ENCODE measurements at places on chromosomes 1 and 21.

DNA sequence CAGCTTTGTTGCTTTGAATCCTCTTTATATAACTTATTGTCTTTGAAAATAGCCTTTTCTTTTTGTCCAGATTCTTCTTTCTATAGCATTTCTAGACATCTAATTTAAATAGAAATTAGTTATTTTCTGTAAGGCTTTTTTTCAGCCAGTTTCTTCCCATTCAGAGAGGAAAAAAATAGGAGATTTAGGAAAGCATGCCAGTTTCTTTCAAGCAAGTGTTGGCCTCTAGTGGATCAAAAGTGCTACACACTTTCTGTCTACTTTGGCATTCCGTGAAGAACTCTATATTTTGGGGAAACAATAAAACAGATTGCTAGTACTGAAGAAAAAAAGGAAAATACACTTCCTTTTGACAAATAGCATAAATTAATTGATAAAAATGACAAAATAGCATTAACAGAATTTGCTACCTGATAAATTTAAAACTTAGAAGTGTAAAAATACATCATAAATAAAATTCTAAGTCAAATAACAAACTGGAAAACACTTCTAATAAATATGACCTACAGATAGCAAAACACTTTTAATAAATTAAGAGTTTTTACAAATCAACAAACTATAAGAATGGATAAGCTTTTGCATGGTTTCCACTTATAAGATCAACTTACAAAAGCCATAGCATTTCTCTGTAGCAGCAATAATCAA, 13.1 kb upstream of the EXO1 start:
- no peak for DNase-seq

- DNase-seq: no peak
Observed at GRCh38 chr1:228735871-228736586, 750 bp downstream of the RHOU start.

DNA sequence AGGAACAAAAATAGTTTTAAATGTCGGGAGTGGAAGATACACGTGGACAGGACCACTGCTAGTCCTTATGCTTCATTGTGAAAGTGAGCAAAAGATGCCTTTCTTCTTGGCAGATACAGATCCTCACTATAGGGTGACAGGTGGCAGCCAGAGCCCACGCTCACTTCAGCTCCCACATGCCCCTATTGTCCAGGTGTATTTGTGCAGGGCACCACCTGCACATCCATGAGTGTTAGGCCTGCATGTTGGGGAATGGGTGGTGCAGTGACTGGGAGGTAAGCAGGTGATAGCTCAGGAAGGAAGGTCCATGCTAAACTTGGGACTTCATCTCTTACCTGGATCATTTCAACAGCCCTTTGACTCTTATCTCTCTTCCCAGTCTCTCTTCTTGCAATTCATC, 27.4 kb downstream of the SLC5A9 start:
- DNase-seq: no peak

- DNase-seq: peak; percentile 21
Observed at GRCh38 chr1:220368352-220369265, 96.4 kb upstream of the RAB3GAP2 start.

DNA sequence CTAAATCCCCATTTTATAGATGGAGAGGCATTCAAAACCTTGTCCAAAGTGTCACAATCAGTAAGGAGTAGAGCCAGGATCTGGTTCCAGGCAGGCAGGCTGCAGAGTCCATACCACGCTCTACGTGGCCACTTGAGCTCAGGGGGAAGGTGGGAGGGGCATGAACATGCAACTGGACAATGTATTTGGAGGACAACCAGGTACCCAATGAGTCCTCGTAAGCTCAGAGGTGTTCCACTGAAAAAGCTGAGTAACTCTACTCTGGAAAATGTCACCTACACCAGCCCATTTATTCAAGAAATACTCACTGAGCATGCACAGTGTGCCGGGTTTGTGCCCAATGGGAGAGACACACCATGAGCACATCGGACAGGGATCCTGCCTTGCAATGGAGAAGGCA, 11.2 kb upstream of the GUCA2B start:
- DNase-seq: no peak

- no peak for DNase-seq
Observed at GRCh38 chr1:40847023-40847745, 15.0 kb downstream of the CITED4 start.

DNA sequence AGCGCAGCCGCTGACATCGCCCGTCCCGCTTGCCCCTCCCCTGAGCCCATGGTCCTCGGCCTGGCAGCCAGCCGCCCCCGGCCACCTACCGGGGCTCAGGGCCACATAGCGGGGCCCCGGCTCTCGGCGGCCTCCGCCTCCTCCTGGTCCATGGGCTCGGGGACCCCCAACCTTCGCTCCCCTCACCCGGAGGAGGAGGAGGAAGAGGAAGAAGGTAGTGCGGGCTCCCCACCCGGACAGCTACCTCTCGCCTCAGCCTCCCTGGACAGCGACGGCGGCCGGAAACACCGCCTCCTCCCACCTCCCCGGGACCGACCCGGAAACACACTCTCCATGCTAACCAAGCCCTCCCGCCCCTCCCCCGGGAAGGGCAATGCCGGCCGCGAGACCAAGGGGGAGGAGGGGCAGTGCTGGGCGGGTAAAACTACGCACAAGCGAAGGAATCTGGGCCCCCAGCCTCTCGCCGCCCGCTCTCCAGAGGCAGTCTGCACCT, at the start of gene KIAA0319L:
Gene KIAA0319L (minus strand): TSS at position 286 of the 493 bp plus-strand sequence. CDS start 2,912 bp downstream, outside the sequence.
- peak; percentile 91 for DNase-seq

DNA sequence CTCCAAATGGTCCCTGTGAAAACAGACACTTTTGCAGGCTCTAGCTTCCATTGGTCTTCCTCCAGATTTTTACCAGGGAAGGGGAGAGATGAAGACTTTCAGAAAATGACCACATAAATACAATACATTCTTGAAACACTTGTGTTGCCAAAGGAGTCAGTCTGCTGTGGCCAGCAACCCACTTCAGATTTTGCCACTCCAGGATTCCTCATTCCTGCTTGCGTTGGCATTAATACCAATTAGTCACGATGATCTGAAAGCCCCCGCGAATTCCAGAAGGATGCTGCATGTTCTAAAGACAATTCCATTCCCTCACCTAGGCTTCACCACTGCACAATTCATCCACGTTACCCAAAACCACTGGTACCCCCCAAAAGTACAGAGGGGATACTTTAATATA, 7.9 kb upstream of the BACE2 start:
- DNase-seq: no peak

GRCh38 chr1:9161963-9162362, 33.1 kb upstream of the GPR157 start:
- DNase-seq: no peak

DNA sequence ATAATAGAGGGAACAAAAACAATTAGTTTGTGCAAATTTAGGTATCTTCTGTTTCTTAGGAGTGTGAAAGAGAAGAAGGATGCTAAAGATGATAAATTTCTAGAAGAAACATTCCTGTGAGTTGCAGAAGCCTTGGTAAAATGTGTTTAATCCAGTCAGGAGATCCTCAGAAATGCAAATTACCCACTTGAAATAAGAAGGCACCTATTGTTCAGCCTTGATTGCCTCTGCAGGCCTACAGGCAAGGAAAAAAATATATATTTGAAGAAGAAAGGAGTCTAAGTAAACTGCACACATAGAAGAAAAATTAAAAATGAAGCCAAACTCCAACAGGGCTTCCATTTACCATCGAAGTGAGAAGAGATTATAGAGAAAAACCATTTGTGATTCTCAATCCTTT, 51.0 kb upstream of the LHX8 start:
- no peak for DNase-seq

DNA sequence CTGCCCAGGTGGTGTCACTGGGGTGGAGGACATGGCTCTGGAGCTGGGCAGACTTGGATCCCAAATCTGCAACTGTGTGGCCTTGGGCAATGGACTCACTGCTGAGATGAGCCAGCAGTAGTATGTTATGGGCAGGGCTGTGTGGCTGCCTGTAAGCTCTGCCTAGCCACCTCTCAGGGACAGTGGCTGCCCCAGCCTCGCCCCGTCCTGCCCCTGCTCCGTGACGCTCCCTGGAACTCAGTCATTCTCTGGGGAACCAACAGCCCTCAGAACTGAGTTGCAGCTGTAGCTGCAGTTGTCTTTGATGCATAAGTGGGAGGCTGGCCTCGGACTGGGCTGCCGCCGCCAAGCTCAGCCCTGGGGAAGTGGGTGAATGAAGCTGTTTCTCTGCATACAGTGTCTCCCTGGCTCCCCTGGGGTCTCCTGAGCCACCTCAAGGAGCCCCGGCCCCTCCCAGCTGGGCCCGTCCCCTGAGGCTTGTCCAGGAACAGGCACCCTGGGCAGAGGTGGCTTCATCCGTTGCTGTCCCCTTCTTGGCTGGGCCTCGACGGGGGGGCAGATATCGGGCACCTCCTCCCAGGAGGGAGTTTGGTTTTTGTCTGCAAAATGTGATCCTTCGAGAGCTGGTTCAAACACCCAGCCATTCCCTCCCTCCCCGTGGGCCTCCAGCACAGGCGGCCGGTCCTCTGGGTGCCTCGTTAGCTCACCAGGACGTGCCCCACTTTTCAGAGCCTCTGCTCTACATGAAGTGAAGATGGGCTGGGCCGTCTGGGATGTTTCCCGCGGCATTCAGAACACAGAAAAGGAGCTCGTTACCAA, 26.2 kb upstream of the PLCH2 start:
- peak; percentile 62 for DNase-seq

DNA sequence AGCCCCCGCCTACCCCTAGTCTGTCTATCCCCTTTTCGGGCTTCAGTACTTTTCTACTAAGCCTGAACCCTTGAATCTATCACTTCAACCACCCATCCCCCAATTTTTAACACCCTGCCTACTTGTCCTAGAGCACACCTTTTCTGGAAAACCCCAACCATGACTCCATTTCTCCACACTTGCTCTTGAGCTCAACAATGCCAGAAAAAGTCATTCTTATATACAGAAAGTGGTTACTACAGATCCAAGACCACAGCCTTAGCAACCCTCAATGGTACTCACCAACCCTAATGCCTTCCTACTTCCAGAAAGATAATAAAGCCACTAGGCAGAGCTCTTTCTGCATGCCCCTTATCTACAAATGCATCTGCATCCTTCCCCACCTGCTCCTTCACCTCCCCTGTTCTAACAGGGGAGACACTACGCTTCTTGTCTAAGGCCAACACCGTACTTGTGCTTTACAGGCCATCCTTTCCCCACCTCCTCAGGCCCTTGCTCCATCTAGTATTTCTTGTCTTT, 41.2 kb downstream of the DMAP1 start:
- no peak for DNase-seq

- no peak for DNase-seq
Observed at GRCh38 chr21:46187814-46188213, 3.6 kb upstream of the SPATC1L start.

GRCh38 chr1:67479146-67479891, 49.1 kb upstream of the SERBP1 start:
- DNase-seq: no peak

GRCh38 chr21:16504281-16504680, 774.5 kb downstream of the USP25 start:
- DNase-seq: no peak

GRCh38 chr1:14598498-14599182, at the start of gene KAZN:
TSS of gene KAZN (plus strand) at chr1:14598685.
- peak; percentile 48 for DNase-seq

GRCh38 chr1:93448292-93448982, 519 bp downstream of the FNBP1L start:
- DNase-seq: peak; percentile 53

DNA sequence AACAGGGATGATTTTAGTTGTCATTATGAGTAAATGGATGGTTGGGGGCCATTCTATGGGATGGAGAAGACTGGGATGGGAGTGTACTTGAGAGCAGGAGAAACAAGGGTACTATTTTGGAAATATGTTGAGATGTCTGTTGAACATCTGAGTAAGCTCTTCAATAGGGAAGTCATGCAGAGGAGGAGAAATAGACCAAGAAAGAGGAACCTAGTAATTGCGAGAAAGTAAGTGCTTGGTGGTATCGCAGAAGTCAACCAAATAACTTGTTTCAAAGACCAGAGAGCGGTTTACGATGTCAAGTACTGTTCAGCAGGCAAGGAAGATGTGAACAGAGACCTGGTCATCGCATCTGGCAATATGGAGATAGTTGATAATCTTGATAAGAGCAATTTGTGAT, 22.4 kb upstream of the CHRM3 start:
- DNase-seq: no peak

GRCh38 chr21:42097860-42098454, 26.8 kb downstream of the UMODL1 start:
- DNase-seq: no peak

- no peak for DNase-seq
Observed at GRCh38 chr1:21259316-21260076, 30.8 kb downstream of the ECE1 start.

- no peak for DNase-seq
Observed at GRCh38 chr1:203519053-203519840, 25.3 kb downstream of the OPTC start.

DNA sequence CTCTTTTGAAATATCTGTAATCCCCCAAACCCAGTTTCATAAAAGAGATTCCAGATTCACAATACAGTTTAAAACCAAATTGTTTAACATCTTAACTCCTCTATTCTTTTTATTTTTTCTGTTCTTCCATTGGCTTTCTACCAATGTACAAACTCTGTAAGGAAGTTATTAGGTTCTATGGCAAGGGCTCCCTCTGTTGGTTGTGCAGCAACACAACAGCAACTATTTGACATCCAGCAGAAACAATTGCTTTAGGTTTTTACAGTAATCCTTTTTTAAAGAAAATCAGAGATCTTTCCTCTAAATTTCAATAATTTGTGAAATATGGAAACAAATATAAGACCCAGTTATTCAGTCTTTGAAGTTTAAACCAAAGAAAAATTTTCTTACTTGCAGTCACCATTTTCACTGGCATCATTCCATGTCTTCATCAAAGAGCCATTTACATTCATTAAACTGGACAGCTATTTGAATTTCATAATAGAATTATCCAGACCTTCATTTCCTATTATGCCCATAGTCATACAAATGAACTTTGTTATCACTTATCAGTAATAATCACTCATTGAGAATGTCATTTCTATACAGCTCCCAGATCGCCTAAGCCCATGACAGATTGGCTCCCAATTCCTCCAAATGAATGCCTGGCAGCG, 46.5 kb upstream of the RNF11 start:
- DNase-seq: peak; percentile 72

DNA sequence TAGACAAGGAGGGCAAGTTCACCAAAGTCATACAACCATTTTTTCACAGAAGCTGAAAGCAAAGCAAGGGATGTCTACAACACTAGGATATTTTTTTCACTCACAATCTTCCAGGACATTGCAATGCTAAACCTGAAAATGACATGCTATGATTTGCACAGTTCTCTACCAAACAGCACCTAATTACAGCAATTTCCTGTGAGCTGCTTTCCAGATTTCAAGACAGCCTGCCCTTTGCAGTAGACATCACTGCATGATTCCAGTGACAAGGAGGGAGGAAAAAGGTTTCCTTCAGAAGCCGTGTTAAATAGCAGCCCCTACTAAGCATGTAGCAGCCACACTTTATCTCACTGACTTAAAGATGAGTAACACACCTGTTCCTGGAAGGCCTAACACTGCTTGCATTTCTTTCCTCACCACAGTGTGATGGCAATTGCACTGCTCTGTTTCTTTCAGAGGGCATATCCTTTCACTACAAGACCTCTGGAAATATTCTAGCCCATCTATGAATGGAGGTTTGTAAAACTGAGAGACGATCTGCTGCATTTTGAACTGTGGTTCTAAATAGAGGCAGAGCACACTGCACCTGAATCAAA, 97.1 kb downstream of the DUSP10 start:
- DNase-seq: no peak

Measured in GM13977 (cell line).